ENCODE measurements at places on chromosomes 11 and 22. TPM values are rescaled to one million over a fixed set of nuclear protein-coding genes. Genes with fewer than 3 reads are reported as not detected.
A peak's percentile ranks its signal among the peaks of the same experiment; 100 is the strongest.

GRCh38 chr11:33475993-33476392, 218.8 kb downstream of the HIPK3 start:
- no peak for DNase-seq

DNA sequence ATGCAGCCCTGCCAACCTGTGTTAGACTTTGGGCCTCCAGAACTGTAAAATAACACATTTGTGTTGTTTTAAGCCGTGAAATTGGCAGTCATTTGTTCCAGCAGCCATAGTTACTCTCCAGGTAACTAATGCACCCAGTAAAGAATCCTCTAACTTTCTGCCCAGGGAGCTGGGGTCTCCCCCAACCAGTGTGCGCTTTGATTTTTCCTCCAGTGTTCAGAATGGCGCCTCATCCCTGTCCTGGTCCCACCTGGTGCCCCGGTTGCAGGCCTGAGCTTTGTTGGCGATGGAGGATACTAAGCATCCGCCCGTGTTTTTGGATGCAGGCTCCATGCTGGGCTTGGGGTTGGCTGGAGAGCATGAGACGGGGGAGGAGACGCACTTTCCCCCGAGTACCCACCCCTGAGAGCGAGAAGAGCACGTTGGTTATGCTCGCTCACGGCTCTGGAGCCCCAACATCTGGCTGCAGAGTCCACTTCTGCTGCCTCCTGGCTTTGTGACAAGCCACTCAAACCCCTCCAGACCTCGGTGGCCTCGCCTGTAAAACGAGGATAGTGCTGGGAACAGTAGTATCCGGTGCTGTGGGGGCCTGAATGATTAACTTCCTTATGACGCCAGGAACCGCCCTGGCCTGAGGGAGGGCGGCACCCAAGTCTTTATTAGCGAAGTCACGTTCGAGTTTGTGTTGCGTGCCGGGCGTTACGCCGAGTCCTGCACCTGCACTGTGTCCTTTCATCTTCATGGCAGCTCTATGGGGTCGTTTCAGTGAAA, 25.8 kb downstream of the MRGPRD start:
- DNase-seq, result peak; percentile 47

DNA sequence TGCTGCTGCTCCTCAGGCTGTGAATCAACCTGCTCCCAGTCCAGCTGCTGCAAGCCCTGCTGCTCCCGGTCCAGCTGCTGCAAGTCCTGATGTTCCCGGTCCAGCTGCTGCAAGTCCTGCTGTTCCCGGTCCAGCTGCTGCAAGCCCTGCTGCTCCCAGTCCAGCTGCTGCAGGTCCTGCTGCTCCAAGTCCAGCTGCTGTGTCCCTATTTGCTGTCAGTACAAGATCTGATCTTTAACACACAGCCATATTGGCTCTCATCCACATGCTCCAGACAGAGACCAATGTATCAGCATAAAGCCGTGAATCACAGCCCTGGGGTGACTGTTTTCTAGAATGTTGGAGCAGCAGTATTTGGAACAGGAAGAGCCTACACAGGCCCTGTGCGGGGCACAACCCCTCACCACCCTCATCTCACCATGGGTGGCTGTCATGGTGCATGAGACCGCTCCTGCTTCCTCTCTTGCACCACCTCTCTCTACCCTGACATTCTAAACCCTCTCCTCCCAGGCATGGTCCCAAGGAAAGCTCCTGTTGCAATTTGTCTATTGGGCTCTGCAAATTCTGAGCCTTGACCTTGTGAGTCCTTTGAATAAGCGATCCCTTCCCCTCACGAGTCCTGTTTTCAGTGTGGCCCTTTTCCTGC, 3.5 kb downstream of the KRTAP5-10 start:
- DNase-seq, result no peak

- no peak for DNase-seq
Measured at GRCh38 chr11:133127741-133128140, 404.6 kb downstream of the OPCML start.

DNA sequence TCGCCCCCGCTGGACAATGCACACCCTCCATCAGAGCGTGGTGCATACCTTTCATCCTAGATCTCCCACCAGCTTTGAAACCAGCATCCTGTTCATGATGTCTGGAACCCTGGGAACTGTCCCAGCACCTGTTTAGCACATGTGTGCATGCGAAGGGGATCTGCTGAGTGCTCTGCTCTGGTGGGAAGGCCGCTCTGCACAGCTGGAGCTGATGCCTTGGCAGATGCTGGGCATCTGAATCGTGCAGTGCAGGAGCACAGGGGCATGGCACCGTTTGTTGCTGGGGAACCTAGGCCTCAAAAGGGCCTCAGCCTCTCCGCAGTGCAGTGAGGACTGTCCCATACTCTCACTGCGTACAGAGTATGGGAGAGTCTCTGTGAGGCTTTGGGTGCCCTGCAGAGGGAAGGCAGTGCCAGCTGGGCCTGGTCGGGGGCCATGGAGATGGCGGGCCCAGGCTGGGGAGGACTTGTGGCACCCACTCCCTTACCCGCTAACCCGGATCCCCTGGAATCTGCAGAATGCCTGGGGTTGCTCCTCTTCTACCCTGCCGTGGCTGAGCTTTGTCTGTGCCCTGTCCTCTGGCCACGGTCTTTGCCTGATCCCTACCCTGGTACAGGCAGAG, 72.9 kb upstream of the ATXN10 start:
- DNase-seq, result no peak

DNA sequence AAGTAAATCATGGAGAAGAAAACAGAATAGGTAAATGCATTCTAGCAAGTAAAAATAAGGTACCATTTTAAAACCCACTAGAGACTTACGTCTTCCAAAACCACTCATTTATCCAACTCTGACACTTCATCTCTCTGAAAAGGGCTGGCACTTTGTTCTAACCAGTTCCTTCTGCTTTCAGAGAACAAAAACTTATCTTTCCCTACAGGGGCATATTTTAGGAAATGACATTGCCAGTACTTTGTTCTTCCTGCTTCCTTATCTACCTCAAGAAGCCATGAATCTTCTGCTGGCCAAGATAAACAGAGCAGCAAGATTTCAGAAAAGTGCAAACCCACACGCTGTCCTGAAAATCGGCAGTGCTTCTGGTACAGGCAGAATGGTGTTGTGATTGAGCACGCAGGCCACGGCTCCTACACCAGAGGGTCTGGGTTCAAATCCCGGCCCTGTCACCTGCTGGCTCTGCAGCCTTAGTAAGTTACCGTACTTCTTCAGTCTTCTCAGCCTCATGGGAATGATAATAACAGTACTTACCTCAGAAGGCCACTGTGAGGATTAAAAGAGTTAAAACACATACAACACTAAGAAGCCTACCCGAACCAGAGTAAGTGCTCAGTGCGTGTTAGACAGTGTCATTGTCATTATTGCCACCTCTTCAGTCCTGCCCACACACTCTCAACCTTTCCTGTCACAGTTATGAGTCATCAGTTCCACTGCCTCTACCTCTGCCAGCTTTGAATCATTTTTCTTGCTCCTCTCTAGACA, 11.0 kb downstream of the MPZL3 start:
- no peak for DNase-seq

The SAAL1 gene
- 6.5 TPM for total RNA-seq

The KRTAP5-10 gene
- not detected for total RNA-seq

DNA sequence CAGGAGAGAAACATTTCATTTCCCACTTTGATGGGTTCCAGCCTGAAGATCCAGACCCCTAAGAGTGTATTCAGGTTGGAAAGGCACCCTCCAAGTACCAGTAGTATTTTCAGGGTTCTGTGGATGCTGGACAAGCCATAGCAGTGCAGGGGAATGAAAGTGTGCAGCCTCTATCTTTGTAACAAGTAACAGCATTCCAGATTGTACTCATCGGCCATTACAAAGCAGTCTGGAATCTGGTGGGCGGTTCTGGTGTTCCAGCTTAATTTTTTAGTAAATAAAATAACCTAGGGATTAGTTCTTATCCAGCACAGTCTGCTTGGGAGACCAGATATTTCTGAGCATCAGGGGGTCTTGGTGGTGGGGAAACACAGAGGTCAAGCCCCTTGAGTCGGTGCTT, 22.6 kb downstream of the APLNR start:
- no peak for DNase-seq

DNA sequence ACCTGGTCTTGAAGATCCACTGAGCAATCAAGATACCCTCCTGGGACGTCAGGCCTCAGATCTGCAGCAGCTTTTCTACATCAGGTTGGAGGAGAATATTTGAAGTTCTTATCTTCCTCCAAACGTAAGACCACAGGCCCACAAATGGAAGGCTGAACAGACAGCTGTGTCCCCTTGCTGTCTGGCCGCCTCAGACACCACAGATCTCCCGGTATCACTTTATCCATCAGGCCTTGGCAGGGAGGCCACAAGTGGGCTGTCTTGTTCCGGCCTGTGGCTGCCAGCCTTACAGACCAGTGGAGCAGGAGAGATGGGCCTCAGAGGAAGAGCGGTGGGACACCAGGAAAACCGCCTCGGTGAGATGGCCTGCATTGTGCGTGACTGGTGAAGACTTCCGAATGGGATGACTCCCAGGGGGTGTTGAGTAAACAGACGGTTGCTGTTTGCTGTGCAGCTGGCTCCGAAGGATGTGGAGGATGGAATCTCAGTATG, 15.9 kb downstream of the UBASH3B start:
- DNase-seq, result no peak

The CTSW gene
- total RNA-seq, result 0.36 TPM

DNA sequence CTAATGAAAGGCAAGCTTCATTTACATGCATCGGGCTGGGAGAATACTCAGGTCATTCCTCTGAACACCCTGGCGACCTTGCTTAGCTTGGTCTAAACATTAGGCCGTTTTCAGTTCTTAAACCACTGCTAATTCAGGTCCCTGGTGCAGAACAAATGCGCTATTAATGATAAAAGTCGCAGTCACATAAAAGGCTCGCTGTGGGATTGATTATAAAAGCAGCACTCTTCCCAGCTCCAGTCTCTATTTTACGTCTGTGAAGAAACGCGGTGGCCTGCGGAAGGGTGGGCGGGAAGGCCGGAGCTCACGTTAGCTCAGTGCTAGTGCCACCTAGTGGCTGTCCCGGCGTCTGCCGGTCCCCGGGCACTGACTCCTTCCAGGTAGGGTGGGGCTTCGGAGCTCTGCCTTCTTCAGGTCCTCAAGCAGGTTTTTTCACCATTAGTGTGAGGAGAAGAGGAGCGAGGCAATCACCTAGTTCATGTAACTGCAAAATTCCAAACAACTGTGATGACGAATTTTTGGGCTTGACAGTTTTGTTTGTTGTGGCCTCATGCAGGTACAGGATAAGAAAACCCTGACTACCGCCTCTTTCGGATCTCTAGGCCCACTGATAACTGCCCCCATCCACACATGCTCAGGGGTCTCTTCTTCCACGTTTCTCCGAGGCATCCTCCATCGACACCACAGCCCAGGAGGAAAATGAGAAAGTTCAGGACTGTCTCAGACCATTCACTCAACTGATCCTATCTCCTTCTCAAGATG, 66.5 kb upstream of the CLMP start:
- peak; percentile 79 for DNase-seq

The HOATZ gene
- not detected for total RNA-seq

GRCh38 chr11:110340436-110340835, 44.0 kb upstream of the RDX start:
- no peak for DNase-seq

GRCh38 chr11:63670433-63671321, 499 bp downstream of the ATL3 start:
- DNase-seq, result peak; percentile 59

The CHRM1 gene
- not detected for total RNA-seq

GRCh38 chr22:41070665-41071331, 21.6 kb upstream of the EP300 start:
- no peak for DNase-seq

The PRODH gene
- 15.0 TPM for total RNA-seq

DNA sequence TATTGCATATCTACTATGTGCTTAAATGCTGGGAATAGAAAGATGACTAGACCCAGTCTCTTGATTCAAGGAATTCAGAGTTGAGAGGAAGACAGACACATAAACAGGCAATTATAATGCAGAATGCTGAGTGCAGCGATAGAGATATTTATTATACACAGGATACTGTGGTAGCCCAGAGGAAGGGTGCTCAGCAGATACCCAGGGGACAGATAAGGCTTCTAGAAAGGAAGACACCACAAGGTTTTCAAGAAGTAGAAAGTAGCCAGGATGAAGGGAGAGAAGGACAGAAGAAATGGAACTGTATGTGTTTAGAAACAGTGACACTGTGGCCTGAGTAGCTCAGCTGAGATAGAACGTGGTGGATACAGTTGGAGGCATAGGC, 79.4 kb upstream of the NNMT start:
- no peak for DNase-seq

The TRPC6 gene
- total RNA-seq, result 0.38 TPM

The ST3GAL4 gene
- 6.2 TPM for total RNA-seq

The OR8A1 gene
- not detected for total RNA-seq

DNA sequence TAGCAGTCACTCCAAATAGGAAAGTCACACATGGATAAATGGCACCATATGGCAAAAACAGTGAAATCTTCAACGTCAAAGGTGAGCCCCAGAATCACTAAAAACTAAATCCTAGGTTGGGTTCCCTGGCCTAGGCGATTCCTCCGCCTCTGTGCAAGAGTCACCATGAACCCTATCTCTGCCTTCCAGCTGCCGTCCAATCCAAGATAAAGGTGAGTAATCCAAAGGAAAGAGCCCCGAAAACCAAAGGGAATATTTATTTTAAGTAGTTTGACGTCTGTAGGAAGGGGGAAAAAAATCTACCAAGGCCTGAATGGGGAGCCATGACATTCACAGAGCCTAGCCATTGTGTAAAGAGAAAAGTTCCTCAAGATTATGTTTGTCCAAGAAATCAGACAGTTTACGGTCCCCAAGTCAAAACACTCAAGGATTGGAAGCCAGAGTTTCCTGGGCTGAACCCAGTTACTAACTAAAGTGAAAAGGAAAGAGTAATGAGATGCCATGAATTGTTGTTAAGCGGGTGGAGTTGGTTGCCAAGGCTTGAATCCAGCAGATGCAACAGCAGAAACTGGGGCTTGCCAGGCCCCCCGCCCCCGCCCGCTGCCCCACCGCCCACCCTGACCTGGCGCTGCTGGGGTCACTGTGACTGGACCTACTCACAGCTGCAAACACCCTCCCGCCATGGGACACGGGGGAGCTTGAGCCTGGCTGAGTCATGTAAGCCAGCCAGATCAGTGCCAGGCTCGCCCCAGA, 39.7 kb upstream of the ETS1 start:
- DNase-seq, result no peak

The CASP5 gene
- total RNA-seq, result not detected

- no peak for DNase-seq
Measured at GRCh38 chr11:129819237-129819636, 3.6 kb downstream of the TMEM45B start.

GRCh38 chr11:75561426-75562047, 516 bp upstream of the SERPINH1 start:
- no peak for DNase-seq

The USP2 gene
- total RNA-seq, result 210 TPM

The TMPRSS6 gene
- total RNA-seq, result not detected

DNA sequence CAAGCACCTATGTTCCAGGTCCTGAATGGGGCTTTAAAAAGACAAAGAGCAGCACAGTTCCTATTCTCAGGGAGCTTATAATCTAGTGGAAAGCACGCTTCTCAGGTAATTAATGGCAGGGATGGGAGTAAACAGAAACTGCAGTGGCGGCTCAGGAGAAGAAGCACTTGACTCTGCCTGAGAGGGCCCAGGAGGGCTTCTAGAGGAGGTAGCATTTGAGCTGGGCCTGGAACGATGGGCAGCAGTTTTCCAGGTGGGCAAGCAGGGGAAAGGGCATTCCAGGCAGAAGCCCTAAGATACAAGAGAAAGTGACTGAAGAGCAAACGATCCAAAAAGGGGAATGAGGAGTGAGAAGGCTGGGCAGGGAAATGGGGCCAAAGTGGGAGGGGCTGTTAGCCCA, 37.1 kb upstream of the CHST1 start:
- DNase-seq, result no peak

The AHNAK gene
- total RNA-seq, result 407 TPM

- no peak for DNase-seq
Measured at GRCh38 chr11:121563900-121564822, 111.4 kb upstream of the SORL1-AS1 start.

The DDX25 gene
- not detected for total RNA-seq

- DNase-seq, result no peak
Measured at GRCh38 chr11:45285250-45285828, 802 bp downstream of the SYT13 start.
